ENCODE measurements at places on chromosomes 16 and 17. TPM values are rescaled to one million over a fixed set of nuclear protein-coding genes. Genes with fewer than 3 reads are reported as not detected.

The GGA2 gene
- total RNA-seq: 57.1 TPM

The PAQR4 gene
- total RNA-seq: 8.8 TPM

The OTOP2 gene
- not detected for total RNA-seq

The SPN gene
- total RNA-seq: 2.4 TPM

The DPEP3 gene
- not detected for total RNA-seq

The C17orf67 gene
- total RNA-seq: 1.1 TPM

The PRSS8 gene
- total RNA-seq: not detected

The KRTAP4-4 gene
- not detected for total RNA-seq

The EVPLL gene
- not detected for total RNA-seq

The SPEM3 gene
- total RNA-seq: not detected

The SOCS1 gene
- 0.96 TPM for total RNA-seq

The CDC6 gene
- 1.0 TPM for total RNA-seq

The GGT6 gene
- total RNA-seq: not detected

The ZNF750 gene
- not detected for total RNA-seq

The UBE2G1 gene
- 55.1 TPM for total RNA-seq

The KRT33B gene
- not detected for total RNA-seq

The TEKT5 gene
- not detected for total RNA-seq

The APRT gene
- 65.8 TPM for total RNA-seq

The SMIM36 gene
- total RNA-seq: not detected

The PIPOX gene
- 1.2 TPM for total RNA-seq

The OTOP3 gene
- total RNA-seq: not detected

The ITGAX gene
- 2.1 TPM for total RNA-seq

The INPP5K gene
- total RNA-seq: 34.7 TPM

The FSCN2 gene
- total RNA-seq: 0.63 TPM

The ITGAD gene
- total RNA-seq: not detected
